ENCODE measurements at places on chromosomes 2 and 18.

GRCh38 chr2:199677881-199678280 is 173.1 kb downstream of the FTCDNL1 start:
- no peak for DNase-seq

DNA sequence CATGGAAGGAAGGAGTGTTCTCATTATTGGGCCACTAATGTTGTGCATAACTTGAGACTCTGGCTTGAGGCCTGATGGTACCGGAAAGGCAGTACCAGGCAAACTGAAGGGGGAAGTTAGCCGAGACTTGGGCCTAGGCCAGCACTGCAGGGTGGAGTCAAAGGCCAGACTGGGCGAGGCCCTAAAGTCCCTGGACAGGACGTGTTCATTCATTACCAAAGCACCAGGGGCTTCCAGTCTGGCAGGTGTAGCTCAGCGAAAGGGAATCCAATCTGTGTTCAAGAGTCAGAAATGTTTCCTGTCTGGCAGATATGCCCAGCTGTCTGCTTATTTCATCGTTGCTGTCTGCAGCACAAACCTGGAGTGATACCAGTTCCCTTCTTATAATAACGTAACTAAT is 4.7 kb upstream of the ITSN2 start:
- no peak for DNase-seq

DNA sequence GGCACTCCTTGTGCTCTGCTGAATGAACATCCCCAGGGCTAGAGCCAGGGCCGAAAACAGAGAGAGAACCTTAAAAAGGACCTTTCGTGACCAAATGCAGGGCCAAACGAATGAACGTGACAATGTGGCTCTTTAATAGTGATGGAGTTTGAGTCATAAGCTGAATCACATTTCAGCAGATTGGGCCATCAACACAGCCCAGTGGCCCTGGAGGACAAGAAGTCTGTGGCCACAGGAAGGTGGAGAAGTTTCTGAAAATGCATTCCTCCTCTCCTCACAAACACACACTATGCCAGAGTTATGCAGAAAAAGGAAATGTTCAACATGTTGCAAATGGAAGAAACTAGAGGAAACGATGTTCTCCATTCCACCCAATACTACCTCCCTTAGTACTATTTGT is 415.8 kb downstream of the HRH4 start:
- no peak for DNase-seq

DNA sequence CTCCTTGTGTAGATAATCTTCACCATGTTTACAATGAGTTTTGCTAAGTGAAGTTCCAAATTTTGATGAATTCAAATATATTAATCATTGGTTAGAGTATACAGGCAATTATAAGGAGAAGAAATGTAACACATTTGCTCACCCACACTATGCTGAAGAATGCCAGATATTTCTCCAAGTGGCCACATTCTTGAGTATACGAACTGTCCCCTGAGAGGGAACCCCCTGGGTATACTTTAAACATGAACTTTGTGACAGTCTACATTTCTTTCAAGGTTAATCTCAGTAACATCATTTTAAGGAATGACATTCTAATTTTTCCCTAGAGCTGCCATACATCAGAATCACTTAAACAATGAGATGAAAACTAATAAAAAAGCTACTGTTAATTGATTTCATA is 39.8 kb upstream of the CDKL4 start:
- no peak for DNase-seq

DNA sequence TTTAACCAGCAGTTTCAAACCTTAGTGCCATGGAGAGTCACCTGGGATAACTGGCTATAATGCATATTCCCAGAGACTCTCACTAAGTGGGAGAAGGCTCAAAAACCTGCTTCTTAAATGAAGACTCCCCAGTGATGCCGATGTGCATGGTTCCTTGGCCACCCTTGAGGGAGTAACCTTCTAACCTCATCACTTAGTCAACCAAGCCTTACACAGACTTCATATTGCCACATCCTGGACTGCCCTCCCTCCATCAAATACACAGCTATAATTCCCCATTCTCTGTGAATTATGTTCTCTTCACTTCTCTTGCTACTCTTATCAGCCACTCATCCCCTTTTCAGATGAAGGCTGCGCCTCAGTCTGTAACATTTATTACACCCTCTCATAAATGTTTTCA is 462.9 kb upstream of the RGPD4 start:
- no peak for DNase-seq

DNA sequence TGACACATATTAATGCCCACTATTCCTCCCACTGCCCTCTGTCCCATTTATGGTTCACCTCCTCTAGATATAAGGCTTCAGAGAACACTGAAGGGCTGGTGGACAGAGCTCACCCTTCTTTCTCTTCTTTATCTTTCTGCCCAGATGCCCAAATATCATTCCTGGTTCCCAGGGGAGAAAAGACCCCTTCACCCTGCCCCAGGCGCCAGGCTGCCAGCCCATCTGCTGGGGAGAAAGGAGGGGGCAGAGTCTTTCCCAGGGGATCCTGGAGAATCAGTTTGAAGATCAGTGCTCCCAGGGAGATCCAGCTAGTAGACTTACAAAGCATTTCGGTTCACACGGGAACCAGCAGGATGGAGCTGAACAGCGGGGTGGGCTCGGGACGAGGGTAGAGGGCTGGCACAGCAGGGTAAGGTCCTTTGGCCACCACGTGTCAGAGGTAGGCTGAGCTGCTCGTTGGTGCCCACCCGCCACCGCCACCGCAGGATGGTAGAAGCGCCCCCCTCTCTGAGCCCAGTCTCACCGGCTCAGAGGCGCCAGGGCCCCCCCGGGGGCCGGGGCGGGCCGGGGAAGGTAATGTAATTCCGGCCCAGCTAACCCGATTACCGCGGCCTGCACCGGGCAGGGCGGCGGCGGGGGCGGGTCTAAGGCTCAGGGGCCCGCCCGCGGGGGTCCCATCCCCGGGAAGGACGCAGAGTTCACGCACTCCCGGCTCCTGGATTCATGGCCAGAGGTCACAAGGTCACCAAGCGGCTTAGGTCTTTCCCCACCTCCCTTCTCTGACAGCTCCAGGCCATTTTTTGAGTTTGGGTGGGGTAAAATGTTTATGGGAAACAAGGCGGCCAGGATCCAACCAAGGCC is 1.3 kb upstream of the TLX2 start:
- no peak for DNase-seq

- DNase-seq = no peak
Observed at GRCh38 chr2:216603010-216603883, 30.0 kb upstream of the IGFBP2 start.

DNA sequence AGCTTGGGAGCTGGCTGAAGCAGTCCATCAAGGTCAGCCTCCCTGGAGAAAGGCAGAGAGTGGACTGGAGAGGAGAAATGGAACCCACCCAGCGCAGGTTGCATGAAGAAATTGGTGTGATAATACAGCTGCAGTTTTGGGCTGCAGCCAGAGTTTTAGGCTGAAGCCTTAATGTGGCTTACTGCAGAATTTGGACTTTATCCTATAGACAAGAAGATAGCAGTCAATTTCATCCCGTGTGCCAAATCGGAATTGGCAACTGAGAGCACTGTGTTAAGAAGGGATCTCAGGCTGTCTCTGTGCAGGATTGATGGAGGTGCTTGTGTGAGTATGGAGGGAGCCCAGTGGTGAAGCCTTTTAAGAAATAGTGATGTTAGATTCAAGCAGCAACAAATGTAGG is 7.5 kb downstream of the SGPP2 start:
- DNase-seq = no peak

DNA sequence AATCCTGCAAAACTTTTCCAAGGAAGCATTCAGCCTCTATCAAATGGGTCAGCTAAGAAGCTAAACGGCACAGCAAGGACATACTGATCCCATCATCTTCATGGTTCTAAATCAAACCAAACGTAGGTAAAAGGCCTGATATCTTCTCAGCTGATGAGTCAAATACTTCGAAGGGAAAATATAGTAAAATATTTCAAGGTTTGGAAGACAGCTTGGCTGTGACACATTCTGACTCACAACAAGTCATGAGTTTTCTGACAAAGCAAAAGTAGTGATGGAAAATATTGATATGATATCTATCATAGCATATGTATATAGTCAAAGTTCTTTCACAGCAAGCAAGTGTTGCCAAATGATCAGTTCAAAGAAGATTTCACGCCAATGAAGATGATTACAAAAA is 31.5 kb downstream of the DOCK10 start:
- DNase-seq = peak; percentile 77

GRCh38 chr2:215428060-215428910 is 7.6 kb downstream of the FN1 start:
- no peak for DNase-seq

DNA sequence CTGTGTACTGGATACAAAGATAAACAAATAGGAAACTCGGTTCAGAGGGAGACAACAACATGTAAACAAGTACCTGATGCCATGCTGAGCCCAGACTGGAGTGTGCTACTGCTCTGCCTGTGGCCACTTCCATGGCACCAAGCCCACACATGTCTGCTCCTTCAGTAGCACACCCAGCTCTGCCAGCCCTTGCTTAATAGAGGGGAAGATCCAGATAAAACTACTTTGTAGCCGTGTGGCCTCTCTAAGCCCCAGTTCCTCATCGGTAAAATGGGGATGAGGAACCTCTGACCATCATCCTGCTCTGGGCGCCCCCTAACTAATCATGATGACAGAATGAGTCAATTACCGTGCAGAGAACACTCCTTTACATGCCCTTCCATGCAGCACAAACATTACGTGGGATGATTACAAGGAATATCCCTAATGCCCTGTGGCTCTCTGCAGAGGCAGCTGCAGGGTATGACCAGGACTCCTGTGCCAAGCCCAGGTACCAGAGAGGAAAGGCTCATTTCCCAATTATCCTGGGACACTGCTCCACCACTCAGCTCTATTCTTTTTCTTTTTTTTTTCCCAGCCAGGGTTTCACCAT is 34.9 kb downstream of the DNMT3A start:
- no peak for DNase-seq

GRCh38 chr2:61938511-61938910 is 33.0 kb downstream of the COMMD1 start:
- DNase-seq = no peak

DNA sequence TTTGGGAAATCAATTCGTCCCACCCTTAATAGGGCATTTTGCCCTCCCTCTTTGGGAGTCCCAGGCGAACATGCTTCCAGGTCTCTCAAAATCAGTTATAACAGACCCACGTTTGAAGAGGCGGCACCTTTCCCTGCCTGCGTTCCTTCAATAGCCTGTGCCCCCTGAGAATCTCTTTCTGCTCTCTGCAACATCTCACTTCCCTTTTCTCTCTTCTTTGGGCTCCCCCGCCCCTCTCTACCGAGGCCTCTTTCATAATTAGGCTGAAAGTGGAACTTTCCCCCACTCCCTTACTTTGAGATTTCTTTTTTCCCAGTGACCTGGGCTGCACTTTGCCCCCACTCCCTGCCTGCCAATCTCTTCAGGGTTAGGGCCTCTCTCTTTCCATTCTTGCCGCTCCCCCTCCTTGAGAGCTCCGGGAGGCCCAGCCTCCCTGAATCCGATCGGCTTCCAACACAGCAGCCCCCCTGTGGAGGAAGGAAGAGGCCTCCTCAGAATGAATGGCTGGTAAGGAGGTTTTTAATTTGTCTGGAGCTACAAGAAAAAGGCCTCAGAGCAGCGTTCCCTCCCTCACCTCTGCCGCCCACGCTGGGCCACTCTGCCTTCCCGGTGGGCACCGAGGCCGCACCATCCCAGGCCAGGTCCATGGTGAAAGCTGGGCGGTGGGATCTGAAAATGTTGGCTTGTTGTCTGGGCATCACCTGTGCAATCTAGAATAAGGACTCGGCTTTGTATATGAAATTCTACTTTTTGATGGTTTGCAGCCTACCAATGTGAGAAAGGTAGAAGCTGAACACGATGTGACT is 162.6 kb upstream of the SIX3 start:
- no peak for DNase-seq

- DNase-seq = no peak
Observed at GRCh38 chr2:206361407-206362045, 81.8 kb upstream of the ADAM23 start.

GRCh38 chr2:149018981-149019380 is 19.5 kb upstream of the LYPD6B start:
- DNase-seq = no peak

- no peak for DNase-seq
Observed at GRCh38 chr18:61360404-61361383, 27.5 kb downstream of the CDH20 start.

- no peak for DNase-seq
Observed at GRCh38 chr2:162000431-162000830, 73.6 kb downstream of the DPP4 start.

- DNase-seq = peak; percentile 87
Observed at GRCh38 chr2:17299891-17300540, 218.2 kb downstream of the RAD51AP2 start.

DNA sequence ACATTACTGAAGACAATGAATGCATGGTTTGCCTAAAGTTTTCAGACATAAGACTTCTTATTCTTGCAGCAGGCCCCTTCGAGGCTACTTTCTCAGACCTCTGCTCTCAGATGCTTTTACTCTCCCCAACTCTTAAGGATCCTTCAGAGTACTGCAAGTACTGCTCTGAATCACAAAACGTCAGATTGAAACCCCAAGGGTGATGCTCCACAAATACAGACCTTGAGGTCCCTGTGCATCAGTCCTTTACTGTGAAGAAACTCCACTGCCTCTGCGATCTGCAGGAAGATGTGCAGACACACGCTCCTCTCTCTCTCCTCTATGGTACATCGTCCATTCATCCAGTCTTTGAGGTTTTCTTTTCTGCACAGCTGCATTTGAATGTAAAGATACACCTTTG is 52.8 kb downstream of the EIF2AK3 start:
- DNase-seq = no peak

GRCh38 chr2:56316011-56316410 is 132.2 kb downstream of the CCDC85A start:
- no peak for DNase-seq

- DNase-seq = no peak
Observed at GRCh38 chr18:13353084-13353823, 134.7 kb downstream of the LDLRAD4 start.

DNA sequence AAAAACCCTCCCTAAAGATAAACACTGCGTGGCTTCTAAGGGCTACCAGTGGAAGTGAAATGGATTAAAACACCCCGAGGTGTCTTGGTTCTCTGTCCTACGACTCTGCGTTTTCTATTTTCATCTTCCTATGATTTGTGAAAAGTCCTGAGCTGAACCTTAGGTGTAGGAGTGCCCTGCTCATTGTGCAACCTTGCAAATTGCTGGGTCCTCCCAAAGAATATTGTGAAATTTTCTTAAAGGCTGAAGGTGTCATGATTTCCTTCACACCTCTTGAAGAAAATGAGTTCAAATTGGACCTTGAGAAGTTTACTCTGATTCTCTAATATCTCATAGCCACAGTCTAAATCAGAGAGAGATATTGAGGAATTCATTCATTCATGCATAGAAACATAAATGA is 1.8 kb upstream of the SLC19A3 start:
- no peak for DNase-seq

DNA sequence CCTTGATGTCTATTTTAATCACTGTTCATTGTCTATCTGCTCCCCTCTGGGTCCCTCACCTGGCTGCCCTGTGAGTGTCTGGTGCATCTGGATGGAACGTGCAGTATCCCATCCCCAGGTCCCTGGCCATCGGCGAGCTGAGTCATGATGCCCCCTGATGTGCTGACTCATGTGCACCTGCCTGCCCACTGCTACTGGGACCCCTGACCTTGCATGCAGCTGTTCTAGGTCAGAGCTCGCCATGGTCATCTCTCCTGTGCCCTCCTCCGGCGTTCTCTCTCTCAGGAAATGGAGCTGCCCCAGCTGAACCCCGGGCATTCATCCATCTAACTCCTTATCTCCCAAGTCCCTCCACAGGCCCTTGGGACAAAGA is 516.2 kb upstream of the HS6ST1 start:
- no peak for DNase-seq

GRCh38 chr2:238143239-238143951 is 4.9 kb downstream of the KLHL30 start:
- DNase-seq = no peak

Measured in stromal cell of bone marrow (primary cell).